ENCODE measurements at places on chromosomes 5 and 9.

- DNase-seq, result no peak
These were observed 89.3 kb upstream of the ST8SIA4 start for GRCh38 chr5:100992354-100992753.

GRCh38 chr5:179699616-179700237 is 960 bp downstream of the CANX start:
- DNase-seq, result no peak

DNA sequence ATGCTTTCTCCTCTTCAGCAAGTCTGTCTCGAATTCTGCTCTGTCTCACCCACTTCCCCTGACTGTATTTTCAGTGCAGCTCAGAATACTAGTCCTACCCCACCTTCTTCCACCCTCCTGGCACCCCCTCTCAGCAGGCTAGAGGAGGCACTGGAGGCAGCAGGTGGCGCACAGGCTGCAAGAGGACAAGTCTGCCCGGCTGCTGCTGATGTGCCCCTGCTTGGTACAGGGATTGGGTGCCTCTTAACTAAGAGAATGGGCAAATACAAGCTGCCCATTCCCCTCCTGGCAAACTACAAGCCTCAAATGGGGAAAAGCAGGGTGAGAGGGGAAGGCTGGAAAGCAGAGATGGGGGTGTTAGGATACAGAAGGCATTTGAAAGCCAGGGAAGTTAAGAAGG is 5.1 kb downstream of the TLN1 start:
- no peak for DNase-seq

GRCh38 chr5:113195771-113196170 is 219.2 kb downstream of the DCP2 start:
- no peak for DNase-seq

- DNase-seq, result no peak
These were observed 4.6 kb downstream of the PTAR1 start for GRCh38 chr9:69755205-69755604.

- DNase-seq, result no peak
These were observed 6.8 kb upstream of the ZNF79 start for GRCh38 chr9:127417131-127418036.

DNA sequence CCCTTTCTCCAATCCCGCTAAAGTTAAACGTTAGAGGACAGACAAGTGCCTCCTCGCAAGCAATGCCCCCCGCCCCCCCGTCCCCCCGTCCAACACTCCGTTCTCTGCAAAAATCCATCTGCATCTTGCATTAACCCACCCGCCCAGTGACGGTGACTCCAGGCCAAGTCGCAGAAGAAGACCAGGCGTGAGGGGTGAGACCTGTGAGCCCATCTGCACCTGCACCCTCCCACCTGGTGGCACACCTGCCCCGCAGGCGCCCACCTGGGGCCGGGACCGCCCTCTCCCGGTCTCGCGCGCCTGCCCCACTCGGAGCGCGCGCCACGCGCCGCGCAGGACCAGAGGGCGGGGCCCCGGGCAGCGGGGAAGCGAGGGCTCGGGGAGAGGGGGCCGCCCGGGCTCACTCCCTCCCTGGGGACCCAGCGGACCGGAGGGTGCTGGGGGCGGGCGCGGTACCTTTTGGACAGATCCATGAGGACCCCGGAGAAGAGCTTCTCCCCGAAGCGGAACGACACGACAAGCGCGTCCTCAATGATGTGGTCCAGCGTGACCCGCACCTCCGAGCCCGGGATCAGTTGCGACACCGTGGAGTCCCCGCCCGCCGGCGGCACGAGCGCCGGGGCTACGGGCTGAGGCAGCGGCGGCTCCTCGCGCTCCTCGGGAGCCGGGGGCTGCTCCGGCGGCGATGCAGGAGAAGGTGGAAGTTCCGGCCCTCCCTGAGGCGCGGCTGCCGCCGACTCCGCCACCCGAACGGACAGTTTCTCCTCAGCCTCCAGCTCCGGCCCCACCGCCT is 705 bp downstream of the PWWP2A start:
- DNase-seq, result peak; percentile 62

GRCh38 chr9:16230731-16231130 is 639.7 kb downstream of the BNC2 start:
- DNase-seq, result no peak

GRCh38 chr5:80195837-80196400 is 59.9 kb downstream of the SERINC5 start:
- DNase-seq, result no peak

DNA sequence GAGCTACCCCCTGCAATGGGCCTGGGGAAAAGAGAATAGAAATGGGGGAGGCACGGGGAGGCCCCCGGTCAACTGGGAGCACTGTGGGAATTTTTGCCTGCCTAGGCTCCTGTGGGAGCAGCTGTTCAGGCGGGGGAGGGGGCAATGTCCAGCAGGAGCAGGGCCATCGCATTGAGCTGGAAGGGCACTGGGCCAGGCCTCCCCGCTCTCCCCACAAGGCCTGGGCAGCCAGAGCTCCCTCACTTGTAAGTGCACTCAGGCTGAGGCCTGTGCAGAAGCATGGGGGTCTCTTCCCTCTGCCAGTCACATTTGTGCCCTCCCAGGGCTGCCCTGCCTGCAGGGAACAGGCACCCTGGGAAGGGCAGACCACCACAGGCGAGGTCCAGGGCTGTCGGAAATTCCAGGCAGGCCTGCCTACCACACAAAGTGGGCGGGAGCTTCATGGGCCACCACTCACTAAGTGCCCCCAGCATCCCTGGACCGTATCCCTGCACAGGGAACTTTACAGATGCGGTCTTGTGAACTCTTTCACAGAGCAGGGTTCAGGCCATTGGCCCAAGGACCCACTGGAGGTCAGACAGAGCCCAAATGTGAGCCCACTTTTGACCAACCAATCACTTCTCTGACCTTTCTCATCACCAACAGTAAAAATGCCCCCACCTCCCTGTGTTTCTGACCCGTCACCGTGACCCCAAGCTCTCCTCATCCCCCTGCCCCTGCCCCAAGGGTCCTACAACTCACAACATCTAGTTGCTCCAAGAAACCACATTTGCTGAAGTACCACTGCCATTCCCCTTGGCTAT is 1.0 kb upstream of the CFAP157 start:
- no peak for DNase-seq

GRCh38 chr9:37309136-37309535 is 113.4 kb upstream of the GRHPR start:
- no peak for DNase-seq

DNA sequence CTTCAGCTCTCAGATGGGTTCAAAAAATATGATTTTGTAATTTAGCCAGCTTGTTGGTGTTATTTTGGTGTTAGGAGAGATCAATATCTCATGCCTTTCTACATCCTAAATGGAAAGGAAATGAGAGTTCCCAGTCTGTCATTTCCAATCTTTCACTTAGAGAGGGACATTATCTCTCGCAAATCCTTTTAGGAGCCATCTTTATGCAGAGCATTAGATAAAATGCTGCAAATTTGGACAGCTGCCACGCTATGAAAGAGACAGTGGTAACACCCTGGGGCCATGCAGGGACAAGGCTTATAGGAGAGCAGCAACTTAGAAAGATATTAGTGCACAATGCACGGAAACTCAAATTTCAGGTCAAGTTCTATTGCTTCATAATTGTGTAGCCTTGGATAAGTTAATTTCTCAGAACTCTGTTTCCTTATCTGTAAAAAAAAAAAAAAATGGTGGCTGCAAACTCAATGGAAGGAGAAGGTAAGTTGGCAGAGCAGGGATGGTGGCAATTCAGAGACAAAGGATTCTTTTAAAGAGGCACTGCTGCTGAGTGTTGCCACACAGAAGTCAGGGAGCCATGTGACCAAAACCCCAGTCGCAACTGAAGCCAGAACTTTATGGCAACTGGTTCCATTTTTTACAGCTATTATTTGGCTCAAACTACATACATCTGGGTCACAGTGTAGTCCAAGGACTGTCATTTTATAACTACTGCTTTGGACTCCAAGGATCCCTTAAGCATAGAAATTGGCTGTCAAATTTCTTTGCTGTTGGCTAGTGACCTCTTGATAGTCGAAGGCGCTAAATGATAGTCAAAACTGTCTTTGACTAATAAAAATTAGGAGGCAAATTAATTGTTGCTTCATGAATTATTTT is 210.2 kb downstream of the FRMD3 start:
- no peak for DNase-seq

- DNase-seq, result no peak
These were observed 41.1 kb upstream of the KLF4 start for GRCh38 chr9:107530679-107531078.

DNA sequence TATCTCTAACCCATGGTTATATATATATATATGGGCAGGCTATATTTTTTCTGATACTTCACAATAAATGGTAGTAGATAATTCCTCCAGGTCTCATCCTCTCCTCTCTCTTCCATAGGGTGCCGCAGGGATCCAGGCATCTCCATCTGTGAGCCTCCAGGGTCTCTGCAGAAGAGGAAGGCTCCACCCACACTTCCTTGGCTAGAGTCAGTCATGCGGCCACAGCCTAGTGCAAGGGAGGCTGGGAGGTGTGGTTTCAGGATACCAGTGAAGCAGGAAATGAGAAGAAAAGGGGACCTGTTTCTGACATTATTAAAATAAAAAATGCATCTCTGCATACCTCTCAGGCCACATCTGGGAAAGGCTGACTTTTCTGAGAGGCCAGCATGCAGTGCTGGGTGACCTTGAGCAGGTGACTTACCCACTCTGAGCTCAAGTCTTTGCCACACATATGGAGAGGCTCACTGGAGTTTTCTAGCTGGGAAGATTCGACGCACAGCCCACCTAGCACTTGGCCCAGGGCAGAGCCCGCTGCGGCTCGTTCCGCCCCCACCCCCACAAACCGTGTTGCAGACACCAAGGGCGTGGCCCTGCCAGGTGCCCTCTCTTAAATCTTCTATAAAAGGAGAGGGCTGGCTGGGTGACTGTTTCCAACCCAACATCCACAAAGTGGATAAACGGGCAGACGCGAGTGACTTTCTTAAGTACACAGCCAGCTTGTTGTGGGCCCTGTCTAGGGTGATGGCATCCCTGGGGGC is 47.9 kb downstream of the OLFM1 start:
- no peak for DNase-seq

DNA sequence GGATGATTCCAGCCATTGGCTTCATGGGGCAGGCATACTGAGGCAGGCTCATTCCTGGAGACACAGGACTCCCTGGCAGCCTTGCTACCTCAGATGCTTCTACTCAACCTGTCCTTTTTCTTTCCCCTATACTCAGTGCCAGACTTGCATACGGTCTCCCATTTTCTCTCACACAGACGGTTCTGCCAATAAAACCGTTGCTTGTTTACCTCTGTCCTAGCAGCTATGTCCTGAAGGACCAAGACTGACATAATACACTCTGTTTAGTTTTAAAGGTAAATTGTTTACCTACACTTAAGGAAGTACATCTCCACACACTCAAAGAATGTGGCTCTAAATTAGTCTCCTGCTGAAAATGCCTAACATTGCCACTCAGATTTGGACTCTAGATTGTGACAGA is 151.0 kb upstream of the RFX3 start:
- DNase-seq, result no peak

DNA sequence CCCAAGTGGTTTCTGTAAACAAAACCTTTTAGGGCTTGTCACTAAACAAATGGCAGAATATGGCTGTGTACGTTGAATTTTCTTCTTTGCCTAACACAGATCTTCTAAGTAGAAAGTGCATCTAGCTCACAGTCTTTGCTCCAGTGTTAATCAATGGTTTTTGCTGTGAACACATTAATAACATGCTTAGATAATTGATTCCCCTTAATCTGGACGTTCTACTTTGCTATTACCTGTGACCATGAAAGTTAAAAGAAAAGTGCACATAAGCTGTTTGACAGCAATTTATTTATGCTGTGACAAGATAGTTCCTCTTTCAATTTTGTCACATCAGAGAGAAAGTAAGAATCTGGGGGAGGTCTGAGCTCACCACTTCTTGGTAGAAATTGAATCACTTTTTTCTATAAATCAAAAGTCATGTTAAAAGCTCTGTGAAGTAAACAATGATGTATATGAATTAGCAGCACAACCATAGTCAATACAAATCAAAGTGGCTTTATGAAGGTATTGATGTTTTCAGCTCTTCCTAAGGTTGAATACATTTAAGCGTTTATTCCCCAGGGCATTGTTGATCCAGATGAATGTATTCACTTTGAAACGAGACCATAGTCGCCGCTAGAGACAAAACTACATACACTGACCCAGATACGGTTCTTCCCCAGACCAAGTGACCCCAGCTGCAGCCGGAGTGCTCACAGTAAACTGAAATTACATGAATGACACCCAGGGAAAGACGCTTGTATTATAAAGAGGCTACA is 174.6 kb upstream of the ZNF608 start:
- no peak for DNase-seq

- DNase-seq, result no peak
These were observed 153.5 kb upstream of the DMRT1 start for GRCh38 chr9:687994-688393.

DNA sequence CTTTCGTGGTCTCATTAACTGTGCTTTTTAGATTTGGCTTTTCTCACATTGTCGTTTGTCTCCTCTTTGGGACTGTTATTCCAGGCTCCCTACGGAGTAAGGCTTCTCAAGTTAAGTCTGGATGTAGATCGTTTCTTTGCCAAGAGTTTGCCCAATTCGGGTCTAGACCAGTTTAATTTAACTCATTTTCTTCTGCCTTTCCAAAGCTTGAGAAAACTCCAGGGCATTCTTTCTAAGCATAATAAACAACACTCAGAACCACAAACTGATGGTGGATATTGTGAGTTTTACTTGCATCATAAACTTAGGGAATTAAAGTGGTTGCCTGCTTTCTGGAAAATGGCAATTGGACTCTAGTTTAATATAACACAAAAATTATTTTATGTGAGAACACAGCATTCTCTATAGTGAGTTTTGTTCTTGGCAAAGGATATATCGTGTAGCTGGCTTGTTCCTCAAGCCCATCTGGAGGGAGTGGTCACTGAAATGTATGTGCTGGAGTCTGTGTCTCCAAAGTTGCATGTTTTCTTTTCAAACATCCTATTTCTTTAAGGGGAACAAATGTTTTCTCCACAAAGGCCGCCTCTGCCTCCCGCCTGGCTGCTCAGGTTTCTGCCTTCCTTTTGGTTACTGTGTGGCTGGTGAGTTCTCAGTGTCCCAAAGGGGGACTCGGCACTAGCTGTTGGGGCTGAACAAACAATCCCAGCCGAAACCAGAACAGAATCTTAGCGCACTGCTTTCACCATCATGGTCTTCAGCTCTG is 211.3 kb upstream of the FBN2 start:
- peak; percentile 70 for DNase-seq

GRCh38 chr9:2418619-2419018 is 203.0 kb upstream of the VLDLR start:
- DNase-seq, result no peak

- DNase-seq, result no peak
These were observed 86.9 kb downstream of the GNAQ start for GRCh38 chr9:77944556-77945243.

DNA sequence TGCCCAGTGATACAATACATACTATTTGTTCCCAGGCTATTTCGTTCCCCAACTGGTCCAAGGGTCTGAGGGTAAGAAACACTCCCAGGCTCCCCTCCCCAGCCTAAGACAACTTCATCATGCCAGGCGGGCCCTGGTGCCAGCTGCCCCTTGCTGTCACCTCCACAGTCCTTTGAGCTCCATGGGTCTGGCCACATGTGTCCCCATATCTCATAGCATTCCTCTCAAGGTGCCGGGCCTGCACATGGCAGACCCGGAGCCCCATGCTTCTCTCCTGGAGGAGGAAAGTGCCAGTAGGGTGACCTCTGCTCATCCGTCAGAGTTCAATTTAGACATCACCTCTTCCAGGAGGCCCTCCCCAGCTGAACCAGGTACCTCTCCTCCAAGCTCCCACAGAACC is 120.5 kb downstream of the C5orf15 start:
- no peak for DNase-seq

- no peak for DNase-seq
These were observed 54.4 kb upstream of the FABP6 start for GRCh38 chr5:160174780-160175437.

GRCh38 chr9:81848472-81848871 is 79.8 kb upstream of the SPATA31D4 start:
- no peak for DNase-seq
